ENCODE measurements at places on chromosomes 5 and 9.

GRCh38 chr5:88741964-88742363 lies 141.0 kb downstream of the MEF2C start:
- no peak for DNase-seq

DNA sequence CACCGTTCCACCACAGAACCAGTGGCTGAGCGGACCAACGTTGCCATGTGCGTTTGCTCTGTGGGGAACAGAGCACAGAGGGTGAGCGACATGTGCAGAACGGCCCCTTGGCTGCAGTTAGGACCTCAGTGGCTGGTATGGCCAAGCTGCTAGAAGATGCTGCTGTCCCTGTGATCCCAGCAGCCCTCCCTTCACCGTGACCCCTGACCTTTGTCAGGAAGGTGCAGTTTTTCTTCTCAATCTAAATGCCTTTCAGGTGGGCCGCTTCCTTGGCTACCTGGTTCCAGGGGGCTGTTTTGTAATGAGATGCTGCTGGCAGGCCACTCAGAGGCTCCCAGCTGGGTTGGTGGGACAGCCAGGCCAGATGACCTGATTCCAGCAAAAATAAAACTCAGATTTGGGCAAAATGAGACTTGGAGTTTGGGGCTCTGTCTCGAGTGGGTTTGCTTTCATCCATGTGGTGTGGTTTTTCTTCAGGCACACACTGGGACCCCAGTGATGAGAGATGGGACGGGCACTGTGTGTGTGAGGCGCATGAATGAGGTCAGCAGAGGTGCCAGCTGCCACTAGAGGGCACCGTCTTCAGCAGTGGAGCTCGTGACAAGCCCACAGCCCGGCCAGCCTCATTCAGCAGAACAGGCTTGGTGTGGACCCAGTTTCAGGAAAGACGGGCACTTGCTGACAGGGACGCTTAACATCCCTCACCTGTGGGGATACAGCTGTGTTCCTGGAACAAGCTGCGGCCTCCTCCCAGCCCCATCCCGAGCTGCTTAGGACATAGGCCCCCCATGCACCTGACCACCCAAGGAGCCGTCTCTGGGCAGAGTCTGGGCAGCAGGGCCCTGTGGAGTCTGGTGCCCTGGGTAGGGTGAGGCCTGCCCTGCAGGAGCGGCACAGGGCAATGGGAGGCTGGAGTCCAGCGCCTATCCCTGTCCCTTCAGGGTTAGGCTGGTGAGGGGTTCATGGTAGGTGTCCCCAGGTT lies 4.1 kb downstream of the MRPS2 start:
- peak; percentile 79 for DNase-seq

DNA sequence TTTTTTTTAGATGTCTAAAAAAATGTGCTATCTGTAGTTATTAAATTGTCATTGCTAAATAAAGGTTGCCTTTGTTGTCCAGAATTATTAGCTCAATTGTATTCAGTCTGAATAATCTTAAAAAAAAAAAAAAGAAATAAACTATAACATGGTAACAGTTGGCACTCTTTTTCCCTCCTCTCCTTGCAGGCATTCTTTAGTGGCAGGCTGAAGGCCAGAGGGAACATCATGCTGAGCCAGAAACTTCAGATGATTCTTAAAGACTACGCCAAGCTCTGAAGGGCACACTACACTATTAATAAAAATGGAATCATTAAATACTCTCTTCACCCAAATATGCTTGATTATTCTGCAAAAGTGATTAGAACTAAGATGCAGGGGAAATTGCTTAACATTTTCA lies 87.6 kb upstream of the FAM170A start:
- no peak for DNase-seq

- DNase-seq: no peak
These were observed 211.2 kb upstream of the GLRA1 start for GRCh38 chr5:152135827-152136226.

DNA sequence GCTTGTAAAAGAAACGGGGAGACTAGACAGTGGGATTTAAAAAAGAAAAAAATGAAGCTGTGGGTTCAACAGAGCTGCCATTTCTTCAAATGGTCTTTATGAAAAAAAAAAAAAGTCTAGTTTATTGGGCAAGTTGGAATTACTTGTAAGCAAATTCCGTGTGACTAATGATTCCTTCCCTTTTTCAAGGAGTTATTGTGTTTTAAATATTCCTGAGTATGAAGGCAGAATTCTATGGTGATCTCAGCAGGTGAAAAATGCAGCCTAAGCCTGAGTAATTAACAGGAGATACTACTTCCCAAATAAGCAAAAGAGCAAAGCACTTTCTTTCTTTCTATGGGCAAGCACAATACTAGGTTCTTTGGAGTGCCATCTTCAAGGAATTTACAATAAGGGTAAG lies 481.9 kb downstream of the ZNF608 start:
- DNase-seq: no peak

DNA sequence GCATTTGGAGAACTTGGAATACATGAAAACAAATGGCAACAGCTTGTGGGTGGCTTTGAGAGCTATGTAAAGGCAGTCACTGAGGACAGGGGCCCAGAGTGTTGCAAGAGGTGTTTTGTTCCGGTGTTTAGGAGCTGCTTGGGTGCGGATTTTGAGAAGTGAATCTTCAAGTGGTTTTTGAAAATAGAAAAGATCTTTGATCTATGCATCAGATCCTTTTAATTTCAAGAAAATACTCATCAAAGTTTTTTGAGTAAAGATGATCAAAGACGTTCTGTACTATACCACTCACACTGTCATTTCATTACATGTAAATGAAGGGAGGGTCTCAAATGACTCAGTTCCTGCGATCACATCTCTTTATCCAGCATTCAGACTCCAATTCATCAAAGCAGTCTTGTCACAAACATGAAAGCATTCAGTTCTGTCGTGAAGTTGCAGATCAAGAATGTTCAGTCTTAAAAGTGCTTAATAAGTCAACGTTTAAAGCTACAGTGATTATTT lies 112.5 kb downstream of the WDR41 start:
- no peak for DNase-seq

DNA sequence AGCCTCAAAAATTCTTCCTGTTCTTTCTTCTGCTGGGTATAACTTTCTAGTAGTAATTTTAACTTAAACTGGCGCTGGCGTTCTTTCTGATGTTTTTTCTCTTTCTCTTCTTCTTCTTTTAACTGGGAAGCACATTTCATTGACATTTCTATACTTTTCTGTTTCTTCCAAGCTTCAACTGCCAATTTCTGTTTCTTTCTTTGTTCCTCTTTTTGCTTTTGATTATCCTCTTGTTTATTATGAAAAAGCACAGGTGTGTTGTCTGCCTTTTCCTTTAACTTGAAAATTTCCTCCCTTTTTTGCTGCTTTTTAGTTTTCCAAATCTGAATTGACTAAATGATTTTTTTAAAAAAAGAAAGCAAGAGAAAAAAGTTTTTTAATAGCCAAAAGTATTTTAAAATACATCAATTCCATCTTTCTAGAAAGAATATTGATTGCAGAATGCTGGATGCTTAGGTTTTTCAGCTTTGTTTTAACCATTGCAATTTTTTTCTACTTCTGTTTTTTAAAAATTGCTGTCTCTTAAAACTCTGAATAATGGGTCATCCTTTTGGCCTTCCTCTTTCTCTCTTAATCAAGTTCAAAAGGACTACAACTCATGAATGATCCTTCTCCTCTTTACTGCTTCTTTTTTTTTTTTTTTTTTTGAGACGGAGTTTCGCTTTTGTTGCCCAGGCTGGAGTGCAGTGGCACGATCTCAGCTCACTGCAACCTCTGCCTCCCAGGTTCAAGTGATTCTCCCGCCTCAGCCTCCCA lies 8.8 kb upstream of the PGGT1B start:
- DNase-seq: no peak

GRCh38 chr9:121658166-121658565 lies 6.7 kb downstream of the DAB2IP start:
- no peak for DNase-seq

GRCh38 chr9:131500939-131501541 lies 1.7 kb upstream of the POMT1 start:
- DNase-seq: no peak

DNA sequence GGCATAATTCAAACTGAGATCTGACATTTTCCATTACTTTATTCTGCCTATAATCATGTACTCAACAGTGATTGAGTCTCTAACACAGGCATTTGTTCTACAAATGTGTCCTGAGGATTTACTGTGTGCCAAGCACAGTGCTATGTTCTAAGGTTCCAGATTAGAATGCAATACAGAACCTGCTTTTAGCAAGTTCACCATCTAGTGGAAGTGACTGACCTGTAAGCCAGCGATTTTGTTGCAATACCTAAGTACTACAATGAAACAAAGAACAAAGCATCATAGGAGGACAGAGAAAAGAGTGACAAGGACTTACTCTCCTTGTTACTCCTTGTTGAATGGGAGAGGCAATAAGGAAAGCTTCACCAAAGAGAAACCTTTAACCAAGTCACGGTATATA lies 348.1 kb downstream of the ELAVL2 start:
- no peak for DNase-seq

GRCh38 chr5:133977858-133978257 lies 9.4 kb upstream of the C5orf15 start:
- no peak for DNase-seq

DNA sequence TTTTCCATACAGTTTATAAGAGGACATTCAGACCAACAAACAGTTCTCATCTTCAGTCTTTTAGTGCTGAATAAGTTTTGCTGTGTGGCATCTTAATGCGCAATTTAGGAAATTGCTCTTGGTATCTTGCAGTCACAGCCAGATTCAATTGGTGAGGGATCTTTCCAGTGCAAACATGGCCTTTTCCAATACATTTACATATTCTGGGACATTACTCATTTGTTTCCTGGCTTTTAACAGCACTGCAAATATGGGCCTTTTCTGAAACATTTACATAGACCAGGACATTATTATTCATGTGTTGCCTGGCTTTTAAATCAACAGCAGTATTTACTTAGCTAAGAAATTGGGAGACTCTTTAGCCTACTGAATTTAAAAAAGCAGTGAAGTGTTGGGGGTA lies 22.7 kb downstream of the ANKRD33B start:
- no peak for DNase-seq

All from NCI-H460 (cell line).